SK-MEL-5 (cell line): ENCODE measurements at places on chromosomes 2 and 18. TPM values are rescaled to one million over a fixed set of nuclear protein-coding genes. Genes with fewer than 3 reads are reported as not detected.

Gene GAREM1
- 6.9 and 8.6 TPM in 2 replicates for total RNA-seq

Gene DNAH7
- total RNA-seq = 0.37 and 0.45 TPM in 2 replicates

Gene RMDN2
- 13.0 and 14.3 TPM in 2 replicates for total RNA-seq

Gene ADAM23
- 7.6 and 9.3 TPM in 2 replicates for total RNA-seq

Gene EIF2B4
- total RNA-seq = 32.8 and 36.9 TPM in 2 replicates

Gene CRYGD
- not detected in 2 replicates for total RNA-seq

Gene CDH20
- total RNA-seq = not detected in 2 replicates

Gene TRPM8
- 28.7 and 32.7 TPM in 2 replicates for total RNA-seq

Gene RAMP1
- 0.26 TPM in 1 of 2 replicates, not detected in the other for total RNA-seq

Gene TMEM198
- 2.1 TPM in 2 replicates for total RNA-seq

Gene NT5DC4
- 0.13 TPM in 1 of 2 replicates, not detected in the other for total RNA-seq

GRCh38 chr18:51426996-51427395 lies 229.5 kb upstream of the MEX3C start:
- no peak for DNase-seq

- DNase-seq = no peak
Observed at GRCh38 chr2:43319541-43319940, 93.1 kb upstream of the ZFP36L2 start.

GRCh38 chr2:15169326-15170069 lies 391.6 kb downstream of the NBAS start:
- peak; percentile 66 for DNase-seq

GRCh38 chr2:62928015-62928414 lies 122.6 kb upstream of the OTX1 start:
- DNase-seq = no peak

DNA sequence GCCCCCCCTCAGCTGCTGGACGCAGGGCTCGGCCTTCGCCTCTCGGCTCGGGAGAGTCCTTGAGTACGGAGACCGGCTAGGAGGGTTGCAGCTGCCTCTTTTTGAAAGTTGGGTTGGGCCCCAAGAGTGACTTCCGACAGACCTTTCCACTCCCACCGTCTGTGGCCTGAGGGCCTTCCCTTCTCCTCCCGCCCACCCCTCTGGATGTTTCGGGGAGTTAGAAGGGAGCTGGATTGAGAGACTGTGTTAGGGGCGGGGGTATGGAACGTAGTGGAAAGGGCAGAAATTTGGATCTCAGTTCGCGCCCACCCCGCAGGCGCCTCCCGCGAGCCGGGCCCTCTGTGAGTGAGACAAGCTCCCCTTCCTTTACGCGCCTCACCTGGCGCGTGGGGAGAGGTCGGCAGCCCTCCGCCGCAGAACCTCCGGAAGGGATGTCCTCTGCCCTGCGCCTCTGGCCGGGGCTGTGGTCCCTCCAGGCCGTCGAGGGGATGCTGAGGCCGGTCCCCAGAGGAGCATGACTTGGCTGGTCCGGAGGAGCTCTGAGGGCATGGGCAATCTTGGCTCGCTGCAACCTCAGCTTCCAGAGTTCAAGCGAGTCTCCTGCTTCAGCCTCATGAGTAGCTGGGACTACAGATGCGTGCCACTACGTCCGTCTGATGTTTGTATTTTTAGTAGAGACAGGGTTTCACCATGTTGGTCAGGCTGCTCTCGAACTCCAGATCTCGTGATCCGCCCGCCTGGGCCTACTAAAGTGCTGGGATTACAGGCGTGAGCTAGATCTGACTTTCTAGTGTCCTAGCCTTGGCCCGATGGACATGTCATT lies 15.9 kb downstream of the C2orf74 start:
- DNase-seq = peak; percentile 26

GRCh38 chr2:104047516-104047915 lies 806.4 kb upstream of the POU3F3 start:
- DNase-seq = no peak

GRCh38 chr2:24643051-24643450 lies 150.1 kb downstream of the PTRHD1 start:
- DNase-seq = no peak

DNA sequence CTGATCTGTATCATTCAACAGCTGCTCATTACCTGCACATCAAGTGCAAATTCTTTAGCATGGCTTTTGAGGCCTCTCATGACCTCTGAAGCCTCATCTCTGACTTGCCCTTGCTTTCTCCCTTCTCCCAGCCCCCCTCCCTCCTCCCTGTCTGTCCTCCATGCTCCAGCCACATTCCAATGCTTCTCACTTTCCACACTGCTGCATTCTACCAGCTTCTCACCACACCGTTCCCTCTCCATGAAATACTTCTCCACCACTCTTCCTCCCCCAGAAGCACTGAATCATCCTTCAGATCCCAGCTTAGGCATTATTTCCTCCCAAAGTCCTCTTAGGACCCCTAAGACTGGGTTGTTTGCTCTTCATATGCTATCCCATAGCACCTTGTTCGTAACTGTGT lies 26.9 kb downstream of the GCG start:
- DNase-seq = no peak

- no peak for DNase-seq
Observed at GRCh38 chr2:74328074-74328473, 15.1 kb downstream of the SLC4A5 start.

DNA sequence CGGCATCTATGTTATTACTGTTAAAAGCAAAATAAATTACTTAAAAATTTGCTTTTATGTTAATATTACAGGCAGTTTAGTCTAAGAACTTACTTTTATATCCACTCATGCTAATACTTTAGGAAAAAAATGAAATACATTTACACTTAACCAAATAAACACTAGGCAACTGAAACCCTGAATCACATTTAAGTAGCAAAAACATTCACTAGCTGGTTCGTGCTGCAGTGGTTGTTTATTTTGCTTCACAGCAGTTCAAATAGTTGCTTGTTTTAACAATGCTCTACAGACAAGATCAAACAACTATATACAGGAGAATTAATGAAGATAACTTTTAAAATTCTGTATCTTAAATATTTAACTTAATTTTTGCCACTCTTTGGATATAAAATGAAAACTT lies 60.8 kb downstream of the ABCG8 start:
- DNase-seq = no peak

DNA sequence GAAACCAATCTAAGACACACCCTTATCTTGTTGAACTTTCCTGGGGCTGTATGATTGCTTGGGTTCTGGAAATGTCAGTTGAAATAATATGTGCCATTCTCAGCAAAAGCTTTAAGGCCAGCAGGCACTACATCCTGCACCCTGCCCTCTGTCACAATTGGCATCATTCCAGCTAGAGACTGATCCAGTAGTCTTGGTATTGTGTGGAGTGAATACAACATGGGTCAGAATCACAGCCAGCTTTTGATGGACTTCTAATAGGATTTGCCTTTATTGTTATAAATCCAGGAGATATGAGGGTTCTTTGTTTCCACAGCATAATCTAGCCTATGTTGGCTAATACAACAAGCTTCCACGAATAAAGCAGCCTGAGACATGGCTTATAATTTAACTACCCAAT lies 617.0 kb upstream of the CDH2 start:
- no peak for DNase-seq

- no peak for DNase-seq
Observed at GRCh38 chr18:30858560-30858959, 184.0 kb downstream of the DSC3 start.

GRCh38 chr2:70091816-70092215 lies 4.5 kb downstream of the PCBP1 start:
- no peak for DNase-seq

DNA sequence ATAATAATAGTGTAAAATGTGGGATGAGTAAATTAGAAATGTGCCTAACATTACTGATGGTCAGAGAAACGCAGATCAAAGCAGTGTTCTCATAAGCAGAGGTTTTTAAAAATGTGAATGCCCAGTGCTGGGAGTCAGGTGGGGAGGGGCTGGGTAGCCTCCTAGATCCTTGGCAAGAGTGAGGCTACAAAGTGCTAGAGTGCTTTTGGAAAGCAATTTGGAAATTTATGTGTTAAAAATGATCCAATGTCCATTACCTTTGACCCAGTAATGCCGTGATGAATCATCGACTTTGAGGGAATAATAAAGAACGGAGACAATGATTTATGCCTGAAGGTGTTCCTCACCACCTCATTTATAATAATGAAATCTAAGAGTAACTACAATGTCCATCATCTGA lies 44.9 kb upstream of the TWIST2 start:
- DNase-seq = no peak

DNA sequence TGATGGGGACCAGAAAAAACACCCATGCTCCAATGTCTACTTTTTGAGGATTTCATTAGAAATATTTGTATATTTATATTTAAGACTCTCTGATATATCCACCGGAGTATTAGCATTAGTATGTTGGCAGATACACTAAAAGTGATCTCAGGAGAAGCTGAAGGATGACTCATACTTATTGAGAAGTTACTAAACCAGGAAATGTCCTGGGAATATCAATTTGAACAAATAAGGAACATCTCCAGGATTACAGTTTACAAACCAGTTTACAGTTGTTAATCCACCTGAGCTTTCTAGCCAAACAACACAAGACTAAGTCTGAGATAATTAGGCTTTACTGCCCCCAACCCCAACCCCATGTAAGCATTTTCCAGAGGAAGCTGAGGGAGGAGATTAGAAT lies 16.1 kb upstream of the DPP4 start:
- DNase-seq = no peak

- peak; percentile 98 for DNase-seq
Observed at GRCh38 chr2:100852999-100853908, 33.3 kb downstream of the NPAS2 start.

GRCh38 chr2:157468931-157469708 lies 25.2 kb upstream of the CYTIP start:
- no peak for DNase-seq

GRCh38 chr18:13376841-13377351 lies 158.3 kb downstream of the LDLRAD4 start:
- no peak for DNase-seq

- no peak for DNase-seq
Observed at GRCh38 chr2:74181739-74182138, 3.1 kb upstream of the MOB1A start.

- DNase-seq = no peak
Observed at GRCh38 chr2:10245661-10246060, 57.0 kb upstream of the HPCAL1 start.

DNA sequence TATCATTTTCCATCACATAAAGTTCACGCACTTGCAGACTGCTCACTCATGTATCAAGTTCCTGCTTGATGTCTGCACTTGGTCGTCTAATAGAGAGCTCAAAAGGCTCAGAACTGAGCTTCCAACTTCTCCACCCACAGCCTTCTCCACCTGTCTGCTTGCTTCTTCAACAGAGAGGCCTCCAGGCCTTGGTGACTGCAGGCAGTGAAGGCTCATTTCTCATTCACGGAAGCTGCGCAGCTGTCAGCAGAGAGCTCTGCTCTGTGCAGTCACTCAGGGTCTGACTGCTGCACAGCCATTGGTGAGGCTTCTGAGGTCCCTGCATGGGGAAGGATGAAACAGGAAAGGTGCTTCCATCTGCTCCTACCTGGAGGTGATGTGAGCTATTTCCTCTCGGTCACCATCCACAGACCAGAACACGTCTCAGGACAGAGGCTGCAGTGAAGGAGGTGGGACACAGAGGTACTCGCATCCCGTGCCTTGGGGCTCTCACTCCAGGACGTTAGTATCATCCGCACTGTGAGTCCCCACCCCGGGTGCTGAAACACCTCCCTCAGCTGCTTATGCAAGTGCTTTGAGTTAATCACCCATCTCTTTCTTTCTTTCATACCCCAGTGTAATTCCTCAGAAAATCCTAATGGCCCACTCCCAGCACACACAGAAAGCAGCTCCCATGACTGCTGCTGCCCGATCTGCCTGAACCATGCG lies 126.2 kb downstream of the TMEM18 start:
- DNase-seq = no peak

DNA sequence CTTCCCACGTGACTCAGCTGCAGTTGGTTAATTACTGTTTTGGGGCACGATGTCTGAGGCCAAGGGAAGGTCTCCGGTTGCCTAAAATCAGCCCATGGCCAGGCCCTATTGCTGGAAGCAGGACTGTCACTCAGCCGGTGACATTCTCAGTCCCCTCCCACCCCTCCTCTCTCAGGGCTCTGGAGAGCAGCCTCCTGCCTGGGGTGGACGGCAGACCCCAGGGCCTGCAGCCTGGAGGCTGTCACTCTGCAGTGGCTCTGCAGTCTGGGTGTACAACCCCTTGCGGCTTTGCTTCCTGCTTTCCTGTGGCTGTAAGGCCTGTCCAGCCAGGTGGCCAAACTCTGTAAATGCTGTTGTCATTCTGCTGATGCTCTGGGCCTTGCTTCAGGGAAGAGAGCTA lies 32.8 kb downstream of the ZBTB7C start:
- DNase-seq = no peak

GRCh38 chr2:72893594-72894319 lies 6.5 kb downstream of the SPR start:
- peak; percentile 83 for DNase-seq

- no peak for DNase-seq
Observed at GRCh38 chr18:30694773-30695172, 347.8 kb downstream of the DSC3 start.

GRCh38 chr2:62719757-62720156 lies 14.2 kb downstream of the EHBP1 start:
- no peak for DNase-seq

DNA sequence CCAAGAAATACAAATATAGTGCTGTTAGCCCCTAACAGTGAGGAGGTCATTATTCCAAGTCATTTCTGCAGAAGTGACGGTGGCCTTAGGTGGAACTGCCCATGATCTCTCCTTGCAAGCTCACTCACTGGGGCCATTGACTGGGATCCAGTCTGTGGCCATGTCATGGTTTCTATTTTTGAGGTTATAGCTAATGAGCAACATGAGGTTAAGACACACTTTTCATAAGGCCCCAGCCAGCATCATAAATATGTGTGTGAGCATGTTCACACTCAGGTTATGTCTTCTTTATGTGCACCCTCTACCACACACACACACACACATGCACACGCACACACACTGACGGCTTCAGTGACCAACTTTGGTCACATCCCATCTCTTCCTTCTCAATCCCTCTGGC lies 484 bp downstream of the AFF3 start:
- DNase-seq = no peak

- DNase-seq = no peak
Observed at GRCh38 chr2:190050001-190050400, 12.5 kb downstream of the MSTN start.

- DNase-seq = no peak
Observed at GRCh38 chr2:28488083-28488830, 7.6 kb upstream of the PLB1 start.

- no peak for DNase-seq
Observed at GRCh38 chr2:159795841-159796690, 1.9 kb downstream of the CD302 start.
